ENCODE measurements at places on chromosomes 7 and 10.

- no peak overlapping the region for H3K27ac ChIP-seq
- H3K27me3 ChIP-seq: peaks cover 14% of the 10 kb centered on the region
- H3K4me1 ChIP-seq: peaks cover 22% of the 10 kb centered on the region
- H3K36me3 ChIP-seq: no peaks in the 10 kb centered on the region
- DNase-seq: no peak
Observed at GRCh38 chr7:151940048-151940811, 16.0 kb upstream of the GALNTL5 start.

DNA sequence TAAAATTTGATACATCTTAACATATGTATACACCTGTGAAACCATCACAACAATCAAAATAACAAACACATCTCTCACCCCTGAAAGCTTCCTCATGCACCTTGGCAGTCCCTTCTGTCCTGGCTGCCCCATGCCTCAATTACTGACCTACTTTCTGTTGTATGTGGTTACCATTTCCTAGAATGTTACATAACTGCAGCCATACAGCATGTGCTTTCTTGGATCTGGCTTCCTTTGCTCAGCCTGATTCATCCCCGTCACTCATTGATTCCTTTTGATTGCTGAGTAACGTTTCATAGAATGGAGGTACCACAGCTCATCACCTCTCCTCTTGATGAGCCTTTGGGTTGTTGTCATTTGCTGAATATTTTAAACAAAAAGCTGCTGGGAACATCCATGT lies 165.3 kb downstream of the CELF2 start:
- no peak for DNase-seq
- H3K4me1 ChIP-seq: peaks cover 91% of the 10 kb centered on the region
- H3K36me3 ChIP-seq: peaks cover 81% of the 10 kb centered on the region
- H3K27me3 ChIP-seq: no peaks in the 10 kb centered on the region

- no peak for DNase-seq
- no peak overlapping the region for H3K4me3 ChIP-seq
- H3K4me1 ChIP-seq: no peaks in the 10 kb centered on the region
- H3K27ac ChIP-seq: no peak overlapping the region
- no peaks in the 10 kb centered on the region for H3K27me3 ChIP-seq
- no peaks in the 10 kb centered on the region for H3K36me3 ChIP-seq
Observed at GRCh38 chr10:84965468-84965867, 637.1 kb downstream of the CCSER2 start.

DNA sequence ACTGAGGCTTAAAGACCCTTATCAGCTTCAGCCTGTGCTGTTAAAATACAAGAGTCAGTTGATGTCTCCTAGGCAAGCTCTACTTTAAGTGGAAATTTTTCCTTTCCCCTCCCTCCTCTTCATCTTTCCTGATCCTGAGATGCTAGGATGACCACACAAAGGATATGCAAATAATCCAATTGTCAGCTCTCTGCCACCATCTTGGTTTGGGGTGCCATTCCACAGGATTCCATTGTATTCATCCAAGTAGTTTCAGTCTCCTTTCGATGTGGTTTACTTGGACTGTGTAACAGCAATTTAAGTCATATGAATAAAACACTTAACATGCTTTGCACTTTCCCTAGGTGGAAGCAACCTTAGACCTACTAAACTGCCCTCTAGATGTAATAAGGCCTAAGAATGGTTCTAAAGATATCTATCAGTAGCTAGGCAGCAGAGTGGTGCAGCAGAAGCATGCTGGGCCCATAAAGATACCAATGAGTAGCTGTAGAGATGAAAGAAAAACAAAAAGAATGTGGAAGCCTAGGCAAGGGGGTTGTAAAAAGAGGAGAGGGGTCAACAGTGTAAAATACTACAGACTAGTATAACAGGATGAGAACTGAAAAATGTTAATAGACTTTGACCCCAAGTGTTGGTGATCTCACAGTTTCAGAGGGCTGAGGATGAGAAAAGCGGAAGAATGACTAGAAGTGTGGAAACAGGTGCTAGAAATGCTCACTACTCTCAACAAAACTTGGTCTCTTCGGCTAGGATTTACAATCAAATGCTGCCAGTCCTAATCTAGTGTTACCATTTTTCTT lies 2.4 kb upstream of the CFAP69 start:
- H3K4me1 ChIP-seq: peaks cover 25% of the 10 kb centered on the region
- no peaks in the 10 kb centered on the region for H3K36me3 ChIP-seq
- H3K27me3 ChIP-seq: peaks cover 45% of the 10 kb centered on the region
- no peak overlapping the region for H3K4me3 ChIP-seq

DNA sequence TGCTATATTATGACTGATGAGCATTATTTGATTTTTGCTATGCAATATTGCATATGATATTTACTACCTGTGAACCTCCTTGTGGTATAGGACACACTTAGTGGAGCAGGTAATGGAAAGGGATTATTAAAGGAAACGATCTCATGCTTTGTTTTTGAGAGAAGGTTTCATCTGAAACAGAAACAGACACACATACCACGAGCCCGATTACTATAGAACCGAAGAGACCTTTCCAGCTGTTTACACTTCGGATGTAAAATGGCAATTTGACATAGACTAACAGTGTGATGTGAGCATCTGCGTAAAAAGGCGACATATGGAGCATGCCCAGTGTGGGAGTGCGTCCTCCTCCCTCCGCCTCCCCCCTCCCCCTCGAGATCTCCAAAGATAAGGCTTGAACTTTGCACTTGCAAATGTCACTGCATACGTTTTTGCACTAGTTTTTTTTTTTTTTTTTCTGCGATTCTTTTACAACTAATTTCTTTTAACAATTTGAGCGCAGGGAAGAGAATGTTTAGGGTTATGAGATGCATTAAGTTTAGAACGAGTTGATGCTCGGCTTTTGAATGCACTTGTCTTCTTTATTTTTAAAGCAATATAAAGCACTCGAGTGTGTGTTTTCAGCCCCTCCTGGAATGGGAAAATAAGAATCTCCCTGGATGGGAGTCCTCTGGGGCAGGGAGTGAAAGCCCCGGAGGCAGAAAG lies 251.0 kb downstream of the NSUN6 start:
- peaks cover 11% of the 10 kb centered on the region for H3K27me3 ChIP-seq
- no peak for DNase-seq
- no peaks in the 10 kb centered on the region for H3K36me3 ChIP-seq
- H3K4me1 ChIP-seq: peaks cover 8% of the 10 kb centered on the region
- H3K27ac ChIP-seq: no peak overlapping the region
- peak overlapping the region; percentile 73 for H3K4me3 ChIP-seq

DNA sequence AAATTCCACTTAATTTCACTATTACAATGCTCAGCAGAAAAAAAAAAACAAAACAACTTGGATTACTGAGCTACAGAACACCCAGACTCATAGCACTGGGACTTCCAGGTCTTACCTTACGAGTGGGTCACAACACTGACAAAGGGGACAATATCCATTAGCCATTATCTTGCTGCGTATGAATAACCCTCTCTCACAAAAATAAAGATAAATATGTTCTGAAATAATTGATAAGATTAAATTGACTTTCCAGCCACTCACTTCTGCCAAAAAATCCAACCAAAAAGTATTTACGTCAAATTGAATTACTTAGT lies 128.7 kb downstream of the PKD1L1 start:
- H3K36me3 ChIP-seq: no peaks in the 10 kb centered on the region
- no peak overlapping the region for H3K4me3 ChIP-seq
- no peaks in the 10 kb centered on the region for H3K27me3 ChIP-seq
- H3K27ac ChIP-seq: no peak overlapping the region
- no peaks in the 10 kb centered on the region for H3K4me1 ChIP-seq
- no peak for DNase-seq

DNA sequence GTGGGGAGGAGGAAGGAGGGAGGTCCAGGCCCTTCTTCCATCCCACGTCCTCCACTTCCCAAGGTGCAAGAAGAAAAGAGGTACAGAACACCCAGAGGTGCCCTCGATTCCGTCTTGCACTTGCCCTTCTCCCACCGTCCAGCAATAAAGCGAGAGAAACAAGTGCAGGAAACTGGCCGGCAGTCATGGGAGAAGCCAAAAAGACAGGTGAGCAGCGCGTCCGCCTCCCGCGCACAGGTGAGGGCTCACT lies 1.3 kb downstream of the C10orf95 start:
- peak overlapping the region; percentile 96 for H3K27ac ChIP-seq
- H3K27me3 ChIP-seq: no peaks in the 10 kb centered on the region
- H3K36me3 ChIP-seq: peaks cover 17% of the 10 kb centered on the region
- peaks cover 32% of the 10 kb centered on the region for H3K4me1 ChIP-seq

- DNase-seq: no peak
- H3K4me3 ChIP-seq: no peak overlapping the region
- no peaks in the 10 kb centered on the region for H3K27me3 ChIP-seq
- H3K36me3 ChIP-seq: no peaks in the 10 kb centered on the region
- H3K4me1 ChIP-seq: no peaks in the 10 kb centered on the region
Observed at GRCh38 chr10:126468876-126469643, 80.8 kb upstream of the ADAM12 start.

DNA sequence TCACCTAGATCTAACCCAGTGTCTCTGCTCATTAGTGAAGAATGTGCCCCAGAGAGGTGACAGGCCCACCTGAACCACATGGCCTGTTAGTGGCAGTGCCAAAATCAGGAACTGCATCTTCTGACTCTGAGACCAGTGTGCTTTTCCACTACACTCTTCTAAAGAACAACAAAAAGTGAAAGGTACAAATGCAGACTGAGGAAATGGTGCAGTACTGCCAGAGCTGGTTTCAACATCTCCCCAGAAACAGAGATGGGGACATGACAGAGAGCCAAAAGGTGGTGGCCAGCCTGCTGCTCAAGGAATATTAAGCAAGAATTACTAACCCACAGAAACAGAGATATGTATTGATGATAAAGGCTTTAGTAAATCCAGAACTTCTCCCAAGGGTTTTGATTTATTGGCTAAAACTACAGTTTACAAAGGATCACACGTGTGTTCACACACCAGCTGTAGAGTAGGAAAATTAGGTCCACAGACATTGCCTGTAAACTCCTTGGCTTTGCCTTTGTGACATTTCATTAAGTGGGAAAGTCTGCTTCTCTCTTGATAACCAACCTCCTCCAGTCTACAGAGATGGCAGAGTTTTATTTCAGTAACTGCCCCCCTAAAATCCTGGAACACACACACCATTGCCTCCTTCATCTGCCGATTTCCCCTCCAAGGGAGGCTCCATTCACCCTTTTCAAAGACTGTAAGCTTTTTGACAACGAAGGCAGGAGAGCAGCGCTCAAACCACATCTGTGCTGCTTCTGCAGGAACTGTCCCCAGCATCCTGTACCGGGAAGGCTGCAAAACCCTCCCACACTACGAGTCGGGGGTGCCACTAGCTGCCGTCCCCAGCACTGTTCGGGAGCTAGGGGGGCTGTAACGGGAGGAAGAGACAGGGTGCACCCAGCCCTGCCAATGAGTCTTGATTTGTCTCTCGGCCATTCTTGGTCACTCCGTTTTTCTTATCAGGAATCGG lies 29.8 kb downstream of the GSDME start:
- peak overlapping the region; percentile 47 for H3K27ac ChIP-seq
- H3K4me1 ChIP-seq: peaks cover 43% of the 10 kb centered on the region
- no peak for DNase-seq
- no peak overlapping the region for H3K4me3 ChIP-seq

DNA sequence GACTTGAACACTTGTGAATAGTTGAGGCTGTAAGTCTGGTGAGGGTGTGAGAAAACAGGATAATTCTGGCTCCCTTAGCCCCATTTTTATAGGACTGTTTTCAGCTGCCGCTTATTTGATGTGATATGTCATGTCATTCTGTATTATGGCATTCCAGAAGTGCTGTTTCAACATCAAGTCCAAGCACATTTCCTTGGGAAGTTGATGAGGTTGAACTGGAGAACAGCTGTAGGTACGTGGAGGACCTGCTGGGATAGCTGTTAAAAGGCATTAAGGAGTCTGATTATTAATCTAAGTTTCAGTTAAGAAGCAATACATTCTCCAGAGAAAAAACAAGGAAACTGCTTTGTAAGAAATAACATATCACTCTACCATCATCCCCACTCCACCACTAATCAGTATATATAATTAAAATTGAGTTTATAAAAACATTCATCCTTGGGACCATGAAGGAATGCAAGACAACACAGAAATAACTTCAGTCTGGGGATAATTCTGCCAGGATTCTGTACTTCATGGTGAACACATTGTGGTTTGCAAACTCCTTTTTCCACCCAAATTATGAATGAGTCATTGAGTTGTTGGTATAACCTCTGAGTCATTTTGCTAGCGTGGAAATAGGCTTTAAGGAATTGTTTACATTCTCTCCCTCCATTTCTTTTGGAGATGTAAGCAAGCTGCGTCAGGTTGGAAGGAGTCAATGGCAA lies 39.9 kb upstream of the TMEM229A start:
- H3K36me3 ChIP-seq: no peaks in the 10 kb centered on the region
- H3K27me3 ChIP-seq: no peaks in the 10 kb centered on the region
- no peak for DNase-seq

DNA sequence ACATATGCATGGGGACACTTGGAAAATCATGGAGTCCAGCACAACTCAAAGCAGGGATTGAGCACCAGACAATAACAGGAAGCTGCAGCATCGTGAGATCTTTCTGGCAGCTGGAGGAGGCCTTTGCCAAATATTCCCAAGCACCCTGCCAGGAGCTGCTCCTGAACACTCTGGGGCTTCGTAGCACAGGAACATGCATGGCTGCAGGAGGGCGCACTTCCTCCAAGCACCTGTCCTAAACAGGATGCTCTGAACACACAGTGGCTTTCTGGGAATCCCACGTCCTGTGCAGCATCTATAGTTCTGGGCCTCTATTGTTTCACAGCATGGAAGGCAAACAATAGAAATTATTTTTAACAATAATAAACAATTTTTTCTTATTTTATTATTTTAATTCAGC lies 4.1 kb downstream of the ABLIM1 start:
- no peaks in the 10 kb centered on the region for H3K36me3 ChIP-seq
- no peak overlapping the region for H3K27ac ChIP-seq
- H3K4me3 ChIP-seq: no peak overlapping the region
- no peaks in the 10 kb centered on the region for H3K4me1 ChIP-seq

- peak overlapping the region; percentile 59 for H3K4me3 ChIP-seq
- H3K4me1 ChIP-seq: peaks cover 55% of the 10 kb centered on the region
- H3K27me3 ChIP-seq: no peaks in the 10 kb centered on the region
- DNase-seq: no peak
- peaks cover 51% of the 10 kb centered on the region for H3K36me3 ChIP-seq
- H3K27ac ChIP-seq: peak overlapping the region; percentile 94
Observed at GRCh38 chr7:150409300-150410030, 30.3 kb downstream of the ZNF775 start.

DNA sequence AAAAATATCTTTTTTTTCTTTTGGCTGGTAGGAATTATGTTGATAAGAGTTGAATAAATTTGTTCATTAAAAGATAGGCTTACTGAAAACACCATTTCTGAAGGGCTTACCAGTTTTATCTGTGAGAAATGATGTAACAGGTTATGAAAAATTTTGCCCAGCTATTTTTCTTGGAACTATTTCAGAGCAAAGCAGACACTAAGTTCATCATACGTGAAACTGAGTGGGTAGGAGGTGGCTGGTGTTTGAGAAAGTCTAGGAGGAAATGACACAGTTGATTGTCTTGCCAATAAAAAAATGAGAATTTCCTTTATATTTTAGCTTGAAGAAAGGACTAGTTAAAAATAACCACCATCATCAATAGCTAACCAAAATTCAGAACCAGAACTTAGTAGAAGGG lies 6.2 kb upstream of the MRC1 start:
- H3K27ac ChIP-seq: no peak overlapping the region
- no peak overlapping the region for H3K4me3 ChIP-seq
- no peak for DNase-seq

- no peak overlapping the region for H3K27ac ChIP-seq
- H3K4me3 ChIP-seq: no peak overlapping the region
- H3K36me3 ChIP-seq: no peaks in the 10 kb centered on the region
- no peak for DNase-seq
- no peaks in the 10 kb centered on the region for H3K4me1 ChIP-seq
Observed at GRCh38 chr7:158044482-158044823, 543.2 kb downstream of the PTPRN2 start.

GRCh38 chr7:100895956-100896731 lies 456 bp upstream of the ACHE start:
- H3K4me1 ChIP-seq: peaks cover 19% of the 10 kb centered on the region
- DNase-seq: no peak
- peak overlapping the region; percentile 80 for H3K27ac ChIP-seq
- peak overlapping the region; percentile 81 for H3K4me3 ChIP-seq
- peaks cover 60% of the 10 kb centered on the region for H3K27me3 ChIP-seq
